ENCODE measurements at places on chromosomes 3 and 15.

- no peak for DNase-seq
Observed at GRCh38 chr3:30811151-30811795, 83.2 kb downstream of the GADL1 start.

- DNase-seq: no peak
Observed at GRCh38 chr15:78291698-78292097, 7.7 kb downstream of the SKIC8 start.

DNA sequence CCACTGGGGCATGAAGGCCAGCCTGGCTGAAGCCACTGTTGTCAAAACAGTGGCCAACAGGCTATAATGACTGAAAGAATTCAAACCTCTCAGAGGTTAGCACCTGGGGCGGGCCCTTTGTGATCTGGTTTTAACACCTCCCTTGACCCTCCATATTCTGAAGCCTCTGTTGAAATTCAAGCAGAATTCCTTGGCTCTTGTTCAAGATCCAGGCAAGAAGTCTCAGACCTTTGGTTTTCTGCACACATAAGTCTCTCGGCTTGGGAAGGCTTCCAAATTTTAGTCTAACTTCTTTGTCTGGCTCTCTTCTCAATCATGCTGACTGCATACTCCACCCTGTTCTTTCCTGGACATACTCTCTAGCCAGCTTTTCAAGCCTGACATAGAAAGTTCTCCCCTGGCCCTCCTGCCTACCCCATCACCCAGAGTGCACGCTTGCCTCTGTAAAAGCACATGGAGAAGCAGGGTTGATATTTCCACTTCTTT, 144.5 kb downstream of the PDZRN3 start:
- DNase-seq: no peak

DNA sequence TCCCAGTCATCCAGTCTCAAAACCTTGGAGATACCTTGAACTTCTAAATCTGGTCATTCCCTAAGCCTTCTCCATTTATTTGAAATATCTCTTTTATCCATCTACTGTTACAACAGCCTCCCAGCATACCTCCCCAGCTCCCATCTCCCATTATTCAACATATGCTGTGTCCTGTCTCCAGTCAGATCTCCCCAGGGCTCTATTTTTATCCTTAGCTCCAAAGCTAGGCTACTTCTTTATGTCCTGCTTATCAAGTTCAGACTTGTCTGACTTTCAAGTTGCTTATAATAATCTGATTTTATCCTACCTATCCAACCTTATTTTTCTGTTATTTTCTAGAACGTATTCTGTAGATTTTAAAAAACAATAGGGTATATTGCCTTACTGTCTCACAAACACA, 44.2 kb downstream of the IQGAP1 start:
- no peak for DNase-seq

- DNase-seq: no peak
Observed at GRCh38 chr15:36666228-36666905, 86.9 kb downstream of the CDIN1 start.

GRCh38 chr3:45790596-45790995, 5.7 kb downstream of the SLC6A20 start:
- DNase-seq: no peak

GRCh38 chr3:133187870-133188379, 149.7 kb downstream of the TMEM108 start:
- DNase-seq: no peak

- DNase-seq: no peak
Observed at GRCh38 chr3:34213478-34213877, 415.0 kb downstream of the PDCD6IP start.

DNA sequence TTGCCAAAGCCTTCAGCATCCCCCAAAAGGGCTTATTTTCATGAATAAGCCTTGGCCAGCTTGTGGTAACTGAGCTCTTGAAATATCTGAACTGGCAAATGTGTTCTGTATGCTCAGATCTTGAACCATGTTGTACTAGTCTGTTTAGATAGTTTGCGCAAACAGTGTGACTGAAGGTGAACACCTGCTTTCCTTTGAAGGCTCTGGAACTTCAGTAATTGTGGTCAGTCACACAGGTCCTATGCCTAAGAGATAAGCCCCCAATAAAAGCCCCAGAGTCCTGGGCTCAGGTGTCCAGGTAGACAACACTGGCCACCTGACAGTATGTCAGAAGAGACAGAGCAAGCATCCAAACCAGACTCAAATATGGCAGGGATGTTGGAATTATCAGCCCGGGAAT, 5.4 kb downstream of the TUBGCP5 start:
- no peak for DNase-seq

DNA sequence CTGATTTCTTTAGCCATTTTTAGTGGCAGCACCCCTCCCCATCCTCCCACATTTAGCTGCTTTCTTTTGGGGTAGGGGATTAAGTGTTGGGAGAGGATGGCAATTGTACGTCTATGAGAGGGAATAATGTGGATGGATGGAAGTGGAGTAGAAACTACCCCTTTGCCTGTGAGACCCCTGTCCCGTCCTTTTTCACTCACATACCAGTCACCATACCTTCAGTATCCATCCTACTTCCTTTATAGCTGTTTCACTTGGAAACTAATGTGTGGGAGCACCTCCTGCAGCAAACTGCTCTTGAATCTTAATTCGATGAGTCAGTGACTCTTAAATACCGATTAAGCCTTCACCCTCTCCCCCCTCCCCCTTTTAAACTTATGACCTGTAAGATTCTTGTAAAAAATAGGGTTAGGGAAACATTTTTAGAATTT, 730 bp downstream of the SPRED1 start:
- DNase-seq: no peak

- DNase-seq: no peak
Observed at GRCh38 chr15:75659928-75660645, 12.4 kb downstream of the SNX33 start.

DNA sequence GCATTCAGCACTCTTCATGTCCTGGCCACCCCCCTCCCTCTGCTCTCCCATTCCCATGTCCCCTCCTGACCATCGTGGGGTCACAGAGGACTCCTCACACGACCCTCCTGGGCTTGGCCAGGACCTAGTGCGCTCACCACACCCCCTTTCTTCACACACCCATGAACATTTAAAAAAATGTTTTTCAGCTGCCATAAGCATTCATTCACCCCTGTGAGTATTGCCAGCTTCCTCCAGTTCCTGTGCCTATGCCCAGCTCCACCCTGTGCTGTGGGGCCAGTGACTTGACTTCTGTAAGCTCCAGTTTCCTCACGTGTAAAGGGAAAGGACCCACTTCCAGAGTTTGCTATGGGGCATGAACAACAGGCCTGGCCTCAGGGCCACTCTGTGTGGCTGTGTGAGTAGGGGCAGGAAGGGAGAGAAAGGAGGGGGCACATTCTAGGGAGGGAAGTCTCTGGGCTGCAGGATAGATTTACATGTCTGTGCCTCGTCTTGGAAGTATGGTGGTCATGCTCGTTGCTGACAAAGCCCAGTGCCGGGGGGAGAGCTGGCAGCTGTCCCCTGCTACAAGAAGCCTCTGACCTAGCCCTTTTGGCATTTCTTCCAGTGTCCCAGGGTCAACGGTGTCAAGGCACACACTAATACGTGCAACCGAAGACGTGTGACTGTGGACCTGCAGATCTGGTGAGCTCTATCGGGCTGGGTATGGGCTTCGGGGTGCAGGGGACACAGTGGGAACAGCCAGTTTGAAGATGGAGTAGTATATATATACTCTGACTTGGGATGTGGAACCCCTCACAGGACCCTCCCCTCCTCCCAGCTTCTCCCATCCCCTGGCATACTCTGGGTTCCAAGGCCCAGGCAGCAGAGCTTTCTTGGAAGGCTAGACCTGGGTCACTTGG, 22.8 kb downstream of the ESYT3 start:
- no peak for DNase-seq

- no peak for DNase-seq
Observed at GRCh38 chr3:189710620-189711402, 79.6 kb downstream of the TP63 start.

DNA sequence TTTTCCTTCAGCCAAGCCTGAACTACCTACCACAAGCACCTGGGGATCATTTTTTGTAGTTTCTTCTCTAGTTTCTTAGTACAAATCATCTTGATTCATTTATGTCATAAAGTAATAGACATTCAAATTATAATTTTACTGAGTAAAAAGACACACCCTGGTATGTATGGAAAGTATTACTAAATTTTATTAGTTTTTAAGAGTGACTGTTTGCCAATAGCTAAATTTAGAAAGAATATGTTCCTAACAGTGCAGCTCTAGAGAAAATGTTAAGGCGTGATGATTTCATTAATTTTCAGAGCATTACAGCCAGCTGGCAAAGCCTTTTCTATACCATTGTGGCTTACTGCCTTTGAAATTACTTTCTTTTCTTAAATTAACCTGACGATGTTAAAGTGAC, 612.0 kb upstream of the KCNMB2 start:
- DNase-seq: no peak

DNA sequence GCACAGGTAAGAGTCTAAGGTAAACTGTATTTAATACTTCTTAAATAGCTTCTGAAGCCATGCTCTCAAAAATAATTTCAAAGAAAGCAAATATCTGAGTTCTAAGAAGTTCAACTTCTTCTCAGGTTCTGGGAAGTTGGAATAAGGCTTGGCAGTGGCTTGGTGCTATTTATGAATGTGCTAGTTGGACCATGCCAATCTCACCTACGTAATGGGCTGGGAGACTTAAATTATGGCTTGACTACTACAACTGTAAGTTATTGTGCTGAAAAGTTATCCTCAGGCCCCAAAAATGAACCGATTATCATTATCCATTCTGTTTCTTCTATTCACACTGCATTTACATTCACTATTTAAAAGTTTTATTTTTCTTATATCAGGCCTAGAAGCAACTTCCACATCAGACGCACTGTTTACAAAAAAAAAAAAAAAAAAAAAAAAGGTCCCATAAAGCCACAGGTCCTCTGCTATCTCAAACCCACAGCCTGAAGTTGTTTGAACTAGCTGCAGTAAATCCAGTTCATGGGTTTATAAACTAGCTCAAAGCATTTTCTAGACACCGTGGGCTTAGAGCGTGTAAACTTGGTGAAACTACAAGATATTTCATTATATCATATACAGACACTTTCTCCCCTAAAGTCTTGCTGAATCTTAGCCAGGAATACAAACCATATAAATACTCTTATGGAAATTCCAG, 3.4 kb downstream of the LRIG1 start:
- DNase-seq: no peak

DNA sequence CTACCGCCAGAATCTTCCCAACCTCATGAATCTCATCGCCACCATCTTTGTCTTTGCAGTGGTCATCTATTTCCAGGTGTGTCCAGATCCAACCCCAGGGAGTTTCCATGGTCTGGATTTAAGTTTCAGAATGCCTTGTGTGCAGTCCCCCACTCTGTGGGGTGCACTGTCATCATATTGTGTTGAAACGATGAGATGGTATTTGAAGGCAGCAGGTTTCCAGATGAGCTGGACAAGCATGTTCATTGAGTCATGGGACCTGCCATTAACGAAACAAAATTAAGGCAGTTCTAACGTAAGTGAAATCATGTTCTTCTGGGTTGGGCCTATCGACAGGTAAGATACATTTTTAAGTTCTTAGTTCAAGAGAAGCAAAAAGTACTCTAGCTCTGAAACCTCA, 12.7 kb downstream of the SEC61A1 start:
- no peak for DNase-seq

DNA sequence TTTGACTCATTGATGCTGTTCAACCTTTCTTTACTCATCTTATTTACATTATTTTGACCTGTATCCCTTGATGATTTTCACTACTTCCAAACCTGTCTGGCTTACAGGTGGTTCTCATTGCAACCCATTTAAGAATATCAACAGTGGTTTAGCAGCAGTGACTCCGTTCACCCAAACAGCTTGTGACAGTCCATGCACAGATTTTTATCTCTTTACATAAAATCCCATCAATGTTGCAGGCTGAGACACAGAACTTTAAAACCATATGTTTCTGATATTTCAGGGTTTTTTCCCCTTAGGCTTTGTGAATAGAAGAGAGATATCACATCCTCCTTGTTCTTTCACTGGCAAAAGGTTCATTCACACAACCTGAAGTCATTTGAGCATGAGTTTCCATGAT, 149.1 kb upstream of the CDIN1 start:
- DNase-seq: no peak

DNA sequence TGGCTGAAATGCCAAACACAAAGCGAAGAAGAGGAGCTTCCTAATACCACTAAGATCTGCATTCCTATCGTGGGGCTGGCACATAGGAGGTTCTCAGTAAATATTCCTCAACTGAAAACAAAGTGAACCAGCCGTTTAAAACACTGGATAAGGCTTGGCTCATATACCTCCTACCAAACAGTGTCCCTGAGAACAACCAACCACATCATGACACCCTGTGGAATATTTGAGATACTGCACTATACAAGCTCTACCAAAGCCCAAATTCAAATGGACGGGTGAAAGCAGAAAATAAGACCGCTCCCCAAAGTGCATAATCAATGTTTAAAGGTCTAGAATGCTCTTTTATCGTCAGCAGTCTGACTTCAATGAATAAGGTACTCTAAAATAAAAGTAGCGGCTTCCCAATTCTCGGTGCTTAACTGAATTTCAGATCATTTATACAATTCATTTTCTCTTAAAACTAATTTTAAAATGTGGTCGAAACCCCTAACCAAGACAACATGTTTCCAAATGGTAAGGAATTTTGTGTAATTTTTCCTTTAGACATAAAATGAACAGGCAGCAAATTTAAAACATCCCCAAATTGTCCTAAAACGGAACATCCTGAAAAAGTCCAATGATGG, 425.8 kb downstream of the ERC2 start:
- DNase-seq: no peak

- DNase-seq: no peak
Observed at GRCh38 chr3:115095236-115095635, 51.9 kb downstream of the ZBTB20 start.

GRCh38 chr15:27705056-27705455, 394.1 kb downstream of the OCA2 start:
- DNase-seq: no peak

DNA sequence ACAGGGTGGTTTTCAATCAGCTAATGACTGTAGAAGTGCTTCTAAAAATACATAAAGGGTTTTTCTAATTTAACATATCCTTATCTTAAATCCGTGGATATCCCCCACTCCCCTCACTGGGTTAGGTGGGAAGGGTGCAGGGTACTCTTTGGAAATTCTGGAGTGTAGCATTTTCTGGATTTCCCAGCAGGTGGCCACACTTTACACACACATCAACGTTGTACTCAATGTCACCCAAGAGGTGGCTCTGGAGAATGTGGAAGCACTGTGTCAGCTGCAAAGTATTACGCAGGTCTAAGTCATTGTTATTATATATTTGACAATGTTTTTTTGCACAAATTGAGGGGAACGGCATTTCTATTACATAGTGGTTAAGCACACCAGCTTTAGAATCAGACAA, 168.8 kb downstream of the CHDH start:
- no peak for DNase-seq

- DNase-seq: no peak
Observed at GRCh38 chr3:146544929-146545528, 622 bp upstream of the PLSCR1 start.

All from stimulated activated CD4-positive, alpha-beta T cell treated with anti-CD3 and anti-CD28 coated beads, Interleukin-2, amount 100 ng/mL, for 48 hours (primary cell).